Left colon (tissue), 2 donors: ENCODE measurements at places on chromosomes 2 and 18.

GRCh38 chr2:128282976-128283810 lies 35.5 kb downstream of the HS6ST1 start:
- no peak for DNase-seq

DNA sequence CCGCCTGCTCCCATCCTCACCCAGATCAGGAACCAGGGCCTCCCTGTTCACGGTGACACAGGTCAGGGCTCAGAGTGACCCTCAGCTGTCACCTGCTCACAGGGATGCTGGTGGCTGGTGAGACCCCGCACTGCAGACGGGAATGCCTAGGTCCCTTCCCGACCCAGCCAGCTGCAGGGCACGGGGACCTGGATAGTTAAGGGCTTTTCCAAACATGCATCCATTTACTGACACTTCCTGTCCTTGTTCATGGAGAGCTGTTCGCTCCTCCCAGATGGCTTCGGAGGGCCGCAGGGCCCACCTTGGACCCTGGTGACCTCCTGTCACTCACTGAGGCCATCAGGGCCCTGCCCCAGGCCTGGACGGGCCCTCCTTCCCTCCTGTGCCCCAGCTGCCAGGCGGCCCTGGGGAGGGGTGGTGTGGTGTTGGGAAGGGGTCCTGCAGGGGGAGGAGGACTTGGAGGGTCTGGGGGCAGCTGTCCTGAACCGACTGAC lies 31.7 kb downstream of the GPC1 start:
- peak; percentile 15 for DNase-seq

- DNase-seq: no peak
Measured at GRCh38 chr18:61891271-61891670, 1.5 kb downstream of the RNF152 start.

DNA sequence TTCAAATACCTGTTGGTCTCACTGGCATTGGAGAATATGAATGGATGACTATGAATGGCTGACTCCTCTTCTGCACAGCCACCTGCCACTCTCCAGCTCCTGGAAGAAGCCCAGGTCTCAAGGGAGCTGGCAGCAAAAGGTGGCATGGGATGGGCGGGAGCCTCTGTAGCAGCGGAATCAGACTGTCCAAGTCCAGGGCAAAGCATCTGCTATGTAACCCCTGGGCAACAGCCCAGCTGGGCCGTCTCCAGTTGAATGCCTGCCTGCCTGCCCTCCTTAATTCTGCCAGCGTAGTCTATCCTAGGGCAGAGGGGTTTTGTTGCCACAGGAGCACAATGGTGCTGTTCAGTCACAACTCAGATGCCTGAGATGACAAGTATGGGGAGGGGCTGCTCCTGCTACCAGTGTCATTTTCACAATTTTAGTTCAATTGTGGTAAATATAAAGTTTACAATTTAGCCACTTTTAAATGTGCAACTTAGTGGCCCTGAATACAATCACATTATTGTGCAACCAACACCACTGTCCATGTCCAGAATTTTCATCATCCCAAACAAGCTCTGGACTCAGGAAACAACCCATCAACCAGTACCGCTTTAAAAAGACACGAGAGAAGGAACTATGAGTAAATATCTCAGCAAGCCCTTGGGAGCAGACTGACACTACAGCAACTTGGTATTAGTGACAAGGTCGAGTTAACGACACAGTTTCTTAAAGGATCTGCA lies 115.2 kb downstream of the MYO5B start:
- DNase-seq: peak; percentile 18

DNA sequence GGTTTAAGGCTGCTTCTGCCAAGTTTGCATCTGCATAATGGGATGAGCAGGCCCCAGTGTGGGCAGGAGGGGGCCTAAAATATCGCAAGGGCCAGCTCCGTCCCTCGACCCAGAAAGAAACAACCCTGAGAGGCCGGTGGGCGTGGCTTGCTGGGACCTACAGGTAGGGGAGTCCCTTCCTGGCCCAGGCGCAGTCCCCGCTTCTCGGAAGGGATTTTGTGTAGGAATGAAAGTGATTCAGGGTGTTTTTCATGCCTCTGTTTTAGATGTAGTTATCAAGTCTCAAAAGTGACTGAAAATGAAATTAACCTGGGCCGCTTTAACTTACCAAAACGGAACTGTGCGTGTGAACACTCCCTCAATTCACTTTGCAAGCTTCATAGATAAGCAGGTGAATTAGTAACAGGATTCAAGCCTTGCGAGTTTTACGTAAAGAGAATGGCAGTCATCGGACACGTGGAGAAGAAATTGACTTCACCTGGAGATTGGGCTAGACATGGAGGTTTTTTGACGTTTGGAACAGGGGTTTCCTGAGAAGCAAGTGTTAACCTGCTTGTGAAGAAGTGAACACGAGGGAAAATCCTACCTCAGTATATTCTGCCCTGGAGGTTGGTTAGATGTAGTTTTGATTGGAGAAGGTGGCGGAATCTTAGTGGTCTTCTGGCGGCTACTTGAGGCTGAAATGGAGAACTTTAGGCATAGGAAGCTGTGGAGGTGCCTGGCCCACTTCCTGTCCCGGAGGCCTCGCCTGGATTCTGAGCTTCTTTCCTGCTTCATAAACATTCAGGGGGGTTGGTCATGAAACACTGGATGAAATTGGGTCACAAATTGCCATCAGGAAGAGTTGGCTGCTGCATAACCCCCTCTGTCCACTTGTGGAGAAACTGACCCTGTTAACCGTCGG lies 1.7 kb downstream of the NCK2 start:
- peak; percentile 87 for DNase-seq

DNA sequence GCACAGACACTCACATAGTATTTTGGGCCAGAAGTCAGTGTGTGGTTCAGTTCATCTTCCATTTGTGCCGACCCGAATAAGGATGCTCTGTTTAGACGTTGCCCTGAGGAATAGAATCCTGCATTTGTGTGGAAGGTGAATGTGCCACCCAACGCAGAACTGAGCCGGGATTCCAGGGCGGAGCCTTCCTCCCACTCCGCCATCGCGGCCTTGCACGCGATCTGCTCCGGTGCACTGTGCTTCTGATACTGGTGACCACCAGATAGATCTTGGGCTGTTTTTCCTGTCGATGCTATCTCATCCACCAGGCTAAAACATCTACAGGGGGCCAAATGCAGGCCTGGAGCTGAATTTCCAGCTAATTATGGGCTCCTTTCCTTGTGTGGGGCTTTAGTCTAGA lies 29.6 kb upstream of the SNTG2 start:
- no peak for DNase-seq

- DNase-seq: no peak
Measured at GRCh38 chr2:168147830-168148794, 99.3 kb downstream of the STK39 start.

GRCh38 chr2:53202063-53202462 lies 565.5 kb upstream of the CHAC2 start:
- peak; percentile 11 for DNase-seq

- no peak for DNase-seq
Measured at GRCh38 chr2:128380961-128381938, 62.6 kb upstream of the HS6ST1 start.

- DNase-seq: no peak
Measured at GRCh38 chr2:98122524-98122923, 35.6 kb downstream of the VWA3B start.

DNA sequence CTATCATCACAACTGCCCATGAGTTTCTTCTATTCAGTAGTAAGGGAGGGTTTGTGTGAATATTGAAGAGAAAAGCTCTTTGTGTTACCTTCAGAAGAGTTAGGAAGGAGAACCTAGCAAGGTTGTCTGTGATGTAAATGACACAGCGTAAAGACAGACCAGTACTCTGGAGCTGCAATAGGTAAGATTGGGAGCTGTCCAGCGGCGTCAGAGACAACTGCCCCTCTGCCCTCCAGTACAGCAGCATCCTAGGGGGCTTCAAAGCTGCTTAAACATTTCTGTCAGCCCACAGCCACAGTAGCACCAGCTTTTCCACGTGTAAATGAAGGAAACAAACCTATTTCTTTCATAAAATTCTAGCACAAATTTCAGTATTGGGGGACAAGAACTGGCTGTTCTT lies 34.5 kb downstream of the NYAP2 start:
- no peak for DNase-seq

DNA sequence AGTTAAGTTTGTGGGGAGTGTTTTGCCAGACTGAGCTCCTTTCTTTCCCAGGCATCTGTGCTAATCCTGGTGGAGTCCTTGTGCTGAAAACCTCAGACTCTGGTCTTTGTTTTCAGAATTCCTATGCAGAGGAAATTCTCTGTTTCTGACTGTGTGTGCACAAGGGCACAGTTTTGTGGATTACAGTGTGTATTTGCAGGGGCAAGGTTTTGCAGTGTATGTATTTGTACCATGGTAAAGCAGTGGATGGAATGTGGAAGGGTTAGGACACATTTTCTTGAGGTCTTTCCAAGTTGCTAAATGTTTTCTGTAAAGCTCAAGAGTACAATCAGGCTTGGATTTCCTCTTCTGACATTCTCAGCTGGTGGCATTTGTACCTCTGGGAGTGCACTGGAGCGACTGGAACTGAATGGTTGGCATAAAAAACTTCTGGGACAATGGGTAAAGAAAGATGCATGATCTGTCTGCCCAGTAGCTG lies 139.5 kb upstream of the RND3 start:
- no peak for DNase-seq
